ENCODE measurements at places on chromosomes 1 and 21. TPM values are rescaled to one million over a fixed set of nuclear protein-coding genes. Genes with fewer than 3 reads are reported as not detected.

GRCh38 chr1:155812878-155813277 is 44.1 kb downstream of the GON4L start:
- H3K27ac ChIP-seq: no peak overlapping the region
- no peak for DNase-seq
- no peak overlapping the region for H3K4me3 ChIP-seq

DNA sequence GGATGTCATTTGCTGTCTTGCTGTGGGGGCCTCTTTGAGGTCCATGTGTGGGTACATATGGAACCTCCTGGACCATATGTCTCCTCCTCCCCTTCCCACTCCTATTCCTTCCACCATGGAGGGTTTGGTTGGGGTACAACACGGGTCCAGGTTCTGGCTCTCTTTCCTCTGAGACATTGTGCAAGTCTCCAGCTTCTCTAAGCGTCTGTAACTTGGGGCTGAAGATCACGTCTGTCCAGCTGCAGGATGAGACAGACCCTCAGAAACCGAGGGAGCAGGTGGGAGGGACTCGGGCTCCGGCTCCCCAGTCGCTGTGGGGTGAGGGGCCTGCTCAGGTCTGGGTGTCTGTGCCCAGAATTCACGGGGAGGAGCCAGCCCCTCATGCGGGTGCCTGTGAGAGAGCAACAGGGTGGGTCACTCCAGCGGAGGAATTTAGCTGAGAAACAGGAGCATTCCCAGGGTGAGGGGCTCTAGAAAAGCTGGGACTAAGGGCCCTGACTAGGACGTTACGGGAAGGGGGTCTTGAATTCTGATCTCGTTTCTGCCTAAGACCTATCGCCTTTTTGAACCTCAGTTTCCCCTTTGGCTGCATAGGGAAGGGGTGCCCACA is 42.0 kb upstream of the DMBX1 start:
- no peak for DNase-seq
- no peak overlapping the region for H3K27ac ChIP-seq
- no peaks in the 10 kb centered on the region for H3K4me1 ChIP-seq
- H3K4me3 ChIP-seq: no peak overlapping the region
- H3K27me3 ChIP-seq: peaks cover 45% of the 10 kb centered on the region
- H3K36me3 ChIP-seq: no peaks in the 10 kb centered on the region

SYNC gene
- 2.0 TPM for polyA plus RNA-seq

GNAT2 gene
- polyA plus RNA-seq: 0.24 TPM

- no peaks in the 10 kb centered on the region for H3K4me1 ChIP-seq
- no peaks in the 10 kb centered on the region for H3K27me3 ChIP-seq
- H3K27ac ChIP-seq: no peak overlapping the region
- H3K4me3 ChIP-seq: no peak overlapping the region
Measured at GRCh38 chr1:59237900-59238299, 59.0 kb upstream of the FGGY start.

DNA sequence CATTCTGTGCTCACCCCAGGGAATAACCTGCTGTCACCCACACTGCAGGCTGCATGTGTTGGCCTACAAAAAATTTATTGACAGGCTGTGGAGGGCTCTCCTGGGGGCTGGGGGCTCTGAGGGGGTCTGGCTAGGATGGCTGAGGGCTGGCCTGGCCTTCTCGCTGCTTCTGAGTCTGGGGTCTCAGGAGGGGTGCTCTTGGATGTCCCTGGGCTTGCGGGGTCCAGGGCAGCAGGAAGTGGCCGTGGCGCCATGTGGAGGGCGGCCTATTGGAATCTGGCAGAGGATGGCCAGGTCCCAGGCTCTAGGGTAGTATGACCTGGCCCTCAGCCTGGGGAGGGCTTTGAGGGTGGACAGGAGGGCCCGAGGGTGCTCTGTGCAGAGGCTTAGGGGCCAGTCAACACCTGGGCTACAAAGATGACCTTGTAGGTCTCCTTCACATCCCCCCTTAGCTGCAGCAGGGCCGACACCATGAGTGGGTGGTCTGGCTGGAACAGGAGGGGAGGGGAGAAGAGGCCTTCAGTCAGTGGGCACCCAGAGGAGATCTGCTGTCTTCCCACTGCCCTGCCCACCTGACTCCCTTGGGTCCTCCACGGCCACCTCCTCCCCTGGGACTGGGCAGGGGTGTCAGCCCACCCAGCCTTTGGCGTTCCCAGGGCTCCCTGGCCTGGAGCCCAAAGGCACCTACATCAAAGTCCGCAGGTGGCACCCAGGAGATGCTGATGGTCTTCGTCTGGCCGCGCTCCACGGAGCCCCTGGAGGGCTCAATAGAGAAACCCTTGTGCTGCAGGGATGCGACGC is 3.0 kb upstream of the TMEM52 start:
- H3K4me3 ChIP-seq: no peak overlapping the region
- H3K27ac ChIP-seq: no peak overlapping the region
- peak; percentile 7 for DNase-seq
- no peaks in the 10 kb centered on the region for H3K36me3 ChIP-seq
- no peaks in the 10 kb centered on the region for H3K27me3 ChIP-seq

DNA sequence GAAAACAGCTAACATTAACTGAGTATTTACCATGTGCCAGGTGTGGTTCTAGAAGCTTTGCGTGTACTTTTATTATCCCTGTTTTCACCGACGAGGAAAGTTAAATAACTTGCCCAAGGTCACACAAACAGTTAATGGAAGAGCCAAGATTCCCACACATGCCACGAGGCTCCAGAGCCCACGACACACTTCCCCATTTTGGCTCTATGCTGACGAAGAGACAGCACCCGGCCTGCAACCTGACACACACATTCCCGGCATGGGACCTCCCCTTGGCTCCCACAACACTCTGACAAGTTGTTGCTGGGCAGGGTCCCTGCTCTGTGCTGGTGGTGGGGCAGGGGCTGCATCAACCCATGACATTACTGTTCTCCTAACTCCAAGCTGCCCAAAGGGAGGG is 52.8 kb downstream of the RAP1GAP start:
- no peak overlapping the region for H3K27ac ChIP-seq
- no peaks in the 10 kb centered on the region for H3K27me3 ChIP-seq
- peaks cover 21% of the 10 kb centered on the region for H3K4me1 ChIP-seq
- H3K36me3 ChIP-seq: no peaks in the 10 kb centered on the region

GRCh38 chr1:60984062-60984799 is 98.1 kb upstream of the NFIA start:
- no peak overlapping the region for H3K27ac ChIP-seq
- H3K4me3 ChIP-seq: no peak overlapping the region
- H3K27me3 ChIP-seq: no peaks in the 10 kb centered on the region
- DNase-seq: peak; percentile 69
- no peaks in the 10 kb centered on the region for H3K36me3 ChIP-seq
- no peaks in the 10 kb centered on the region for H3K4me1 ChIP-seq

JAM2 gene
- 12.8 TPM for polyA plus RNA-seq

- no peak for DNase-seq
- H3K27me3 ChIP-seq: no peaks in the 10 kb centered on the region
- H3K36me3 ChIP-seq: no peaks in the 10 kb centered on the region
- H3K27ac ChIP-seq: no peak overlapping the region
- H3K4me1 ChIP-seq: peaks cover 2% of the 10 kb centered on the region
Measured at GRCh38 chr1:170927955-170928840, 7.1 kb upstream of the MROH9 start.

GRCh38 chr1:70247768-70248167 is 26.6 kb downstream of the SRSF11 start:
- peaks cover 27% of the 10 kb centered on the region for H3K36me3 ChIP-seq
- no peaks in the 10 kb centered on the region for H3K27me3 ChIP-seq
- no peak overlapping the region for H3K4me3 ChIP-seq
- DNase-seq: no peak
- no peaks in the 10 kb centered on the region for H3K4me1 ChIP-seq
- no peak overlapping the region for H3K27ac ChIP-seq

DNA sequence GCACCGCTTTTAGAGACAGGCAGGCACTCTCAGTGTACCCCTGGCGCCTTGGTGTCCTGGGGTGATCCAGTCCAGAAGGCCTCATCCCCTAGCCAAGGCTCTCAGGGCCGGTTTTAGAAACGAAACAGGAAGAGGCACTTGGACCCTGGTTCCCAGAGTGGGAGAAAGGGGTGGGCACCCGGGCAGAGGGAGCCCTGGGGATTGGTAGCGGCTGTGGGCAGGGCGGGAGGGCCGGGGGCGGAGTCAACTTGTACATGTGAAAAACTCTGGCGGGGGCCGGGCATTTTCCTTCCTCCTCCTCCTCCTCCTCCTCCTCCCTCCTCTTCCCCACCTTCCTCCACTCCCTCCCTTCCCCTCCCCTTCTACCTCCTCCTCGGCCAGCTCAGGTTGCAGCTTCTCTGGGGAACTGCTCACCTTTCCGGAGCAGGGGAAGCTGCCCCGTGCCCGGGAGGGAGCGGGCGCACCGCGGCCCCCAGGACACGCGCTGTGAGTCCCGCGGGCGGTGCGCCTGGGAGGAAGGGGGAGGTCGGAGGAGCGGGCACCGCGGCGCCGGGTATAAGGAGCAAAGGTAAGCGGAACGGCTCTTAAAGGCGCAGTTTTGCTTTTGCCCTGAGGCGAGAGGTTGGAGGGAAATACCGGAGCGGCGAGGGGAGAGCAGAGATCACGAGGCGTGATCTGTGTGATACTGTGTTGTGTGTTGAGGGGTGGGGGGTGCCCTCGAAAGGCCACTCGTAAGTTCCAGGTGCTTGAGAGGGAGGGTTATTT is at the start of gene CDK18:
CDK18 (plus strand) TSS at position 359 of the 765 bp plus-strand sequence. CDS start 18,499 bp downstream, outside the sequence.
- peak within 1 kb of the TSS; percentile 88 for H3K27ac ChIP-seq
- peak within 1 kb of the TSS; percentile 62 for H3K4me3 ChIP-seq
- H3K36me3 ChIP-seq: no peaks in the 10 kb centered on the region
- DNase-seq: peak; percentile 91

DNA sequence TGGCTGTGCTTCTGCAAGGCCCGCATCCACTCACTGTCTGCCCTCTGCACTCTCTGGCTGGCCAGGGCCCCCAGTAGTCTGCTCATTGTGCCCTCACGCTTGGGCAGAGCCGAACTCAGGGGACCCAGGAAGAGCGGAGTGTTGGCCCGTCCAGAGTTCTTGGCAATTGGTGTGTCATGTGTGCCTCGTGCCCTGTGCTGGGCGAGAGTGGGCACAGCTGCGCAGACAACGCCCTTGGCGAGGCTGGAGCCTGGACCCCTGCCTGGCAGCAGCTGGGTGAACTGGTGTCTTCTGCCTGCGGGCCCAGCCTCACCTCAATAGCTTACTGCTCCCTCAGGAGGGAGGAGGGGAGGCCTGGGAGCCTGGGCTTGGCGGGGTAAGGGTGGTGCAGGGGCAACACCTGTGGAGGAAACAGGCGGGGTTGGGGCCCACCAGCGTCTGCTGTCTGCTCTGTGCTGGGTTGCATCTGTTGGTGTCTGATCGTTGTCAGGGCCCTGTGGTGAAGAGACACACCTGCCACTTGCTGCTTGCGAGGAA is 2.1 kb downstream of the GUK1 start:
- peaks cover 32% of the 10 kb centered on the region for H3K36me3 ChIP-seq
- H3K4me1 ChIP-seq: no peaks in the 10 kb centered on the region
- H3K27ac ChIP-seq: peak overlapping the region; percentile 79
- no peaks in the 10 kb centered on the region for H3K27me3 ChIP-seq
- no peak for DNase-seq

DNA sequence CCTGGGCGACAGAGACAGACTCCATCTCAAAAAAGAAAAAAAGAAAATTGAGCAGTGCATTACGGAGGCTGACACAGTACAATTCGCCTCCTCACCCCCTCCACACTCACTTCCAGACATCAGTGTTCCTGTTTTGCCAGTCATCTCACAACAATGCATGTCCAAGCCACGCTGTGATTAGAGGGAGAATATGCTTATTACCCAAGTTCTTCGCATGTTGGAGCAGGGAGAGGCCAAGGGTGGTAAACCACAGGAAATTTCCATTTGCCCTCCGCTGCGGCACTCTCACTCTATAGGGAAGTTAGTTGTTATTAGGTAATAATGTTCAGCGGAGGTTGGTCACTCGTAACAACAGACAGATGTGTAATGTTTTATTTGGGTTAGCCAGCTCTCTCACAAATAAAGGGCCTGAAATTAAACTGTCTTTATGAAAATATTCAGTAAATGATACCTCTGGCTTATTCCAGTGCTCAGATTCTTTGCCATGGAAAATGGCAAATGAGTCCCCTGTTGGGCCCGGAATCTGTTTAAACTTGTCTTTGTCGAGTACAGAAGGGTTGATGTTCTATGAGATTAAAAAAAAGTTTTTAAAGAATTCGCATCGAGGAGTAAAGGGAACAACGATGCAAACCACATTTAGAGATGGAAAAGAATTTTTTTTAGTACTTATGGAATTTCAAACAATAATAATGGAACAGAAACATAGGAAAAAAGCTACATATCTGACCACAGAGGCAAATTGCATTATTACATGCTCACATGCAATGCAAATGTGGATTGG is 33.1 kb downstream of the KCNJ15 start:
- H3K4me3 ChIP-seq: no peak overlapping the region
- H3K4me1 ChIP-seq: peaks cover 5% of the 10 kb centered on the region
- H3K36me3 ChIP-seq: no peaks in the 10 kb centered on the region
- no peak for DNase-seq
- H3K27me3 ChIP-seq: no peaks in the 10 kb centered on the region

- H3K4me1 ChIP-seq: no peaks in the 10 kb centered on the region
- peaks cover 53% of the 10 kb centered on the region for H3K27me3 ChIP-seq
- H3K4me3 ChIP-seq: no peak overlapping the region
- no peaks in the 10 kb centered on the region for H3K36me3 ChIP-seq
- no peak overlapping the region for H3K27ac ChIP-seq
Measured at GRCh38 chr1:18724801-18725200, 94.2 kb downstream of the PAX7 start.

C1orf116 gene
- 59.9 TPM for polyA plus RNA-seq

GRCh38 chr1:26324550-26324949 is 6.8 kb downstream of the CD52 start:
- H3K36me3 ChIP-seq: no peaks in the 10 kb centered on the region
- peaks cover 5% of the 10 kb centered on the region for H3K4me1 ChIP-seq
- H3K4me3 ChIP-seq: no peak overlapping the region

GRCh38 chr1:204507317-204508105 is 8.7 kb upstream of the MDM4 start:
- H3K27me3 ChIP-seq: no peaks in the 10 kb centered on the region
- H3K36me3 ChIP-seq: no peaks in the 10 kb centered on the region
- H3K4me1 ChIP-seq: peaks cover 3% of the 10 kb centered on the region
- H3K27ac ChIP-seq: peak overlapping the region; percentile 88
- peak; percentile 77 for DNase-seq
- peak overlapping the region; percentile 42 for H3K4me3 ChIP-seq

SPRR4 gene
- polyA plus RNA-seq: not detected

DNA sequence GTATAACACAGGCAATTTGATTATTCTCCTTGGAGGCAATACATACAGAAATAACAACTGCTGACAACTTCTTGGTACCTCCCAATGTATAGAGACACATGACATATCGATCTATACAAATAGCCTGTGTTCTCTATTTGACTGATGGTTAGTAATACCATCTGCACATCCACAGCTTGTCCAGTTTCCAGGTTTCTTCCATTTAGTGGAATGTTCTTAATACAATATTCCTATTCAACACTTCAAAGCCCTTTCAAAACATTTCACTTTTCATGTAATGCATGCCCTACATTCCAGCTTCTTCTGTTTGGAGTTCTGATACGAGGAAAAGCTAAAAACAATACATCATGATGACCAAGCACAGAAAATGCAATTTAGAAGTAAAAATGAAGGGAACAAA is 37.0 kb upstream of the GORAB start:
- H3K27me3 ChIP-seq: no peaks in the 10 kb centered on the region
- no peaks in the 10 kb centered on the region for H3K36me3 ChIP-seq
- no peaks in the 10 kb centered on the region for H3K4me1 ChIP-seq
- no peak for DNase-seq
- no peak overlapping the region for H3K4me3 ChIP-seq

GRCh38 chr1:110726755-110727154 is 52.0 kb upstream of the KCNA3 start:
- H3K4me1 ChIP-seq: no peaks in the 10 kb centered on the region
- DNase-seq: no peak
- no peak overlapping the region for H3K27ac ChIP-seq
- no peaks in the 10 kb centered on the region for H3K36me3 ChIP-seq

Measured in lung (tissue), 17 donors.